ENCODE measurements at places on chromosomes 2 and 18. TPM values are rescaled to one million over a fixed set of nuclear protein-coding genes. Genes with fewer than 3 reads are reported as not detected.

ARHGEF33 gene
- 0.29 TPM for total RNA-seq

MPHOSPH10 gene
- total RNA-seq = 22.5 TPM

NOL4 gene
- not detected for total RNA-seq

STRN gene
- 13.1 TPM for total RNA-seq

OR6B2 gene
- total RNA-seq = not detected

FAM237A gene
- not detected for total RNA-seq

SIX2 gene
- total RNA-seq = not detected

STPG4 gene
- 0.17 TPM for total RNA-seq

PSMA8 gene
- total RNA-seq = not detected

SERPINB11 gene
- total RNA-seq = not detected

SERPINB12 gene
- total RNA-seq = not detected

LIMS2 gene
- total RNA-seq = 0.44 TPM

ZNF521 gene
- 42.6 TPM for total RNA-seq

WIPF1 gene
- 40.3 TPM for total RNA-seq

AQP12B gene
- total RNA-seq = not detected

TUBA4B gene
- total RNA-seq = not detected

ARHGAP28 gene
- 13.4 TPM for total RNA-seq

PIEZO2 gene
- 3.0 TPM for total RNA-seq

CPLX4 gene
- not detected for total RNA-seq

NYAP2 gene
- not detected for total RNA-seq

SOCS6 gene
- 31.0 TPM for total RNA-seq

MYCN gene
- not detected for total RNA-seq

FBXO36 gene
- total RNA-seq = 2.5 TPM

TNFRSF11A gene
- total RNA-seq = 0.66 TPM

RPE gene
- 110 TPM for total RNA-seq

PARD3B gene
- 15.7 TPM for total RNA-seq

PAIP2B gene
- 0.66 TPM for total RNA-seq

Measured in smooth muscle cell of trachea (primary cell).